Renal pelvis (tissue), 12 donors: ENCODE measurements at places on chromosomes 2 and 18. TPM values are rescaled to one million over a fixed set of nuclear protein-coding genes. Genes with fewer than 3 reads are reported as not detected.

GRCh38 chr2:205571360-205571959 is 110.8 kb upstream of the NRP2 start:
- no peak for DNase-seq

GRCh38 chr2:233416199-233416598 is 61.9 kb downstream of the DGKD start:
- DNase-seq, result no peak

The GPN1 gene
- polyA plus RNA-seq, result 57.3 TPM

The CABLES1 gene
- polyA plus RNA-seq, result 23.2 TPM

GRCh38 chr2:202643012-202643858 is 8.5 kb downstream of the FAM117B start:
- DNase-seq, result peak; percentile 19

The ALPP gene
- polyA plus RNA-seq, result not detected

The PLCD4 gene
- 8.2 TPM for polyA plus RNA-seq

DNA sequence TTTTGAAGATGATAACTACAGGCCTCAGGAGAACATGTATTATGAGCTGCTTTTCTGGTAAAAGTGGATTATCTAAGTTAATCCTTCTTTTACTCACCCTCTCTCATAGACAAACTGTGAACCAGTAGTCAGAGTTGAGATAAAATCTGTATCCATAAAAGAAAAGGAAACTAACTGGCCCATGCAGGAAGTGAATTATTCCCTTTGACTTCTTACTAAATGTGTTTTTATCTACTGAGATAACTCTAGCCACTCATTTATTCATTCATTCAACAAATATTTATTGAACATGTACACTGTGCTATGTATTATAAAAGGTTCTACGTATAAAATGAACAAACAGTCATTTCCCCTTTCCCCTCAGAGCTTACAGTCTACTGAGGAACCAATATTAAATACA is 10.0 kb downstream of the WDR35 start:
- DNase-seq, result no peak

GRCh38 chr2:168934826-168935225 is 33.7 kb downstream of the G6PC2 start:
- DNase-seq, result no peak

GRCh38 chr2:222134654-222135053 is 164.1 kb downstream of the PAX3 start:
- DNase-seq, result no peak

The LTBP1 gene
- polyA plus RNA-seq, result 74.6 TPM

DNA sequence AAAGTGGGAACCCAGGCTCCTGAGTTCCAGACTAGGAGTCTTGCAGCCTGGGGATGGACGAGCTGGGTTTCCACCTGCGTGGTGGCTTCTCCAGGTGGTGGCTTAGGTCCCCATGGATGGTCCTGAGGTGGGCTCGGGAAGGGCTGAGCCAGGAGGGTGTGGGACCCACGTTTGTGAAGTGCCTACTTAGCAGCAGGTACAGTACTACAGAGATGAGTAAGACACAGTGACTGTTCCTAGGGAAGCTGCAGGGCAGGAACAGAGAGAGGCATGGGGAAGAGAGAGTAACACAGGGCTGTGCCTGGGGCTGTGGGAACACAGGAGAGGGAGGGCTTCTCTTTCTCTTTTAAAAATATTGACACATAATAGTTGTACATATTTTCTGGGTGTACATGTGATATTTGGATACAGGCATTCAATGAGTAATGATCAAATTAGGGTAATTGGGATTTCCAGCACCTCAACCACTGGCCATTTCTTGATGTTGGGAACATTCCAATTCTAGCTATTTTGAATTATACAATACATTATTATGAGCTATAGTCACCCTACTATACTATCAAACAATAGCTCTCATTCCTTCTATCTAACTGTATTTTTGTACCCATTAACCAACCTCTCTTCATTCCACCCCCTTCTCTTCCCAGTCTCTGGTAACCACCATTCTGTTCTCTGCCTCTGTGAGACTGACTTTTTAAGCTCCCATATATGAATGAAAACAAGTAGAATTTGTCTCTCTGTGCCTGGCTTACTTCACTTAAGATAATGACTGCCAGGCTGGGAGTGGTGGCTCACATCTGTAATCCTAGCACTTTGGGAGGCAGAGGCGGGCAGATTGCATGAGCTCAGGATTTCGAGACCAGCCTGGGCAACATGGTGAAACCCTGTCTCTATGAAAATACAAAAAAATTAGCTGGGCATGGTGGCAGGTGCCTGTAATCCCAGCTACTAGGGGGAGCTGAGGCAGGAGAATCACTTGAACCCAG is 15.0 kb downstream of the TOGARAM2 start:
- no peak for DNase-seq

The SPATA3 gene
- not detected for polyA plus RNA-seq

The RUFY4 gene
- 0.08 TPM for polyA plus RNA-seq

- DNase-seq, result peak; percentile 28
Observed at GRCh38 chr18:54671291-54671881, 80.3 kb downstream of the DYNAP start.

DNA sequence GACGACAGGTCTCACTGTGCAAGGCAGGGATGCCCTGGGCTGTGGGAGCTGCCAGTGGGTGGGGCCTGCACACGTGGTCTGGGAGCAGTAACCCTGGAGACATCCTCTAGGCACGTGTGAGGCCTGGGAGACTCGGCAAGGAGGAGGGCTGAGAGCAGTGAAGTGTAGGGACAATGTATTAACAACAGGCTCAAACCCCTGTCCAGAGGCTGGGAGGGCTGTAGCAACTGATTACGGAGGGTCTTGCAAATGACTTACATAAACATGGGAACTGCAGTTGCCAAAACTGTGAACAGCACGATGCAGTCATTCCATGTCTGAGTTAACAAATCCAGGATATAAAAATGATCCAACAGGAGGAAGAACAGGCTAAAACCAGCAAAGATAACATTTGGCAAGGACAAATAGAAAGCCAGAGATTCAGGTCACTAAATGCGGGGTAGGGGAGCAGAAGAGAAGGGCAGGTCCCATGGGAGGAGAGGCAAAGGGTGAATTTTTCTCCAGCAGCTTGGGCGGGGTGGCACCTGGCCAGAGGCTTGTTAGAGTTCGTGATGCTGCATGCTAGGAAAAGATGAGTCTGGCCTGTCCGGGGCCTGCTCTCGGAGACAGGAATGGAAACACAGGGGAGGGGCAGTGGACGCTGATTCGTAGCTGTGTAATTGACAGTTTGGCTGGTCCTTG is 44.9 kb downstream of the CYP27C1 start:
- no peak for DNase-seq

- no peak for DNase-seq
Observed at GRCh38 chr2:179856205-179856604, 5.2 kb downstream of the ZNF385B start.

The TMEM163 gene
- 2.0 TPM for polyA plus RNA-seq

- no peak for DNase-seq
Observed at GRCh38 chr2:235727174-235727573, 233.3 kb downstream of the AGAP1 start.

DNA sequence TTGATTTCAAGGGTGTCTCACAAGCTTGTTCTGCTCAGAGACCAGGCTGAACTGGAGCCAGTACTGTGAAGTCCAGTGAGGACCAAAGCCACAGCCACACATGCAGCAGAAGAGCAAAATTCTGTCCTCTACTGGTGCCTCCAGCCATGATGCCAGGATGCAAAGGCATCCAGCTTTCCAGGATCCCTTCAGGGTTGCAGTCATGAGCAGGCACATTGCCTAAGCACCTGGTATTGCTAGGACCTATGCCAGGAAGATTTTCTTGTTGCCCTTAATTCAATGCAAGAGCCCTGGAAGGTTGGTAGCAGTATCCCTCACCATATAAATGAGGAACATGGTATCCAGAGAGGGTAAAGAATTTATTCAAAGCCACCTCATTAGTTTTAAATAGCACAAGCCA is 78.9 kb upstream of the CYRIA start:
- DNase-seq, result no peak

DNA sequence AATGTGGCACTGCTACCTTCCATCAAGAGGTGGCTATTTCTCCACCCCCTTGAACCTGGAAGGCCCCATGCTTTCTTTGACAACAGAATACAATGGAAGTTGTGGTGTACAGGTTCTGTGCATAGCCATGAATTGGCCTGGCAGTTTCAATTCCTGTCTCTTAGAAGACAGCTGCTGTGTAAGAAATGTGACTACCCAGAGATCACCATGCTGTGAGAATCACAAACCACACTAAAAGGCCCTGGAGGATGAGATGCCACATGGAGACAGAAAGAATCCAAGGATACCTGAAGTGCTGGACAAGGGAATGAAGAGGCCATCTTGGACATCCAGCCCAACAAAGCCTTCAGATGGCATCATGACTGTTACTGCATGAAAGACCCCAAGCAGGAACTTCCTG is 47.7 kb upstream of the EHBP1 start:
- DNase-seq, result no peak

DNA sequence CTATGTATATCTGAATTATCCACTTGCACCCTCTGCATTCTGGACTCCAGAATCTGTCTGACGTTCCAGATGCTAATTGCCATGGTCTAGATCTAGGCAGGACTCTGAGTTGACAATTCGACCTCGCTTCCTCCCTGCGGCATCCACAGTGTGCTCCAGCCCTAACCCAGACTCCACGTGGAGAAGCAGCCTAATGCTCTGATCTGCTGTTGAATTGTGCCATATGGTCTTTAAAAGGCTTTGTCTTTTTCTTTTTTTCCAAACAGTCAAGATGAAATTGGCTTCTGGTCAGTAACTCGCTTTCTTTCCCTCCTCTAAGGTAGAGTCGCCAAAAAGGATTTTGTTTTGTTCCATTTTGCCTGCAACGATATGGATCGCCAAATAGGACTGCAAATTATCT is 752.6 kb upstream of the ID2 start:
- no peak for DNase-seq

The POMC gene
- 8.3 TPM for polyA plus RNA-seq

DNA sequence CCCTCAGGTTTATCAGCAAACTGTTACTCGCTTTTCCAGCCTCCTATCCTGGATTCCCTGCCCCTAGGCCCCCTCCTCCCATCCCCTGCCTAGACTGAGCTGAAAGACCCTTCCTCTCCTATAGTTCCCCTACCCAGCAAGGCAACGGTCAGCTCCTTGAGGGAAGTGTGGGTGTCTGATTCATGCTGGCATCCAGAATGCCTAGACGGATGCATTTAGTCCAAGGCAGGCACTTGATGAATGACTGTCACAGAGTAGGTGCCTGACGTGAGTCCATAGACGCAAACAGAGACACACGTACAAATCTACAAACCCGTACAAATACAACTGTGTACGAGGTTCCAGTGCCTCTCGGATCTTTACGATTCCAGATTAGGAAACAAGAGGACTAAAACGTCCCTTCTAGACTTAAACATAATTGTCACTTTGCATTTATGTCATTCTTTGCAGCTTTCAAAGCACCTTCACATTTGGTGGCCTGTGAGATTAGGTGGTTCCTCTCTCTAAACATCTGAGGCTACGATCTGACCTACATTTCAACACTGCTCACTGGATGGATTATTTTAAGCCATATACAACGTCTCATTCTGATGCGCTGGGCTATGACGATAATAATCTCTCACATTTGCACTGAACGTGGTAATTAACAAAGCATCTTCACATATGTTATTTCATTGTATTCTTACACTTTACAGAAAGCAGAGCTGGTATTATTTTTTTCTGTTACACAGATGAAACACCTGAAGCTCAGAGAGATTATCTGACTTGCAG is 36.7 kb downstream of the DNMT3A start:
- DNase-seq, result no peak

DNA sequence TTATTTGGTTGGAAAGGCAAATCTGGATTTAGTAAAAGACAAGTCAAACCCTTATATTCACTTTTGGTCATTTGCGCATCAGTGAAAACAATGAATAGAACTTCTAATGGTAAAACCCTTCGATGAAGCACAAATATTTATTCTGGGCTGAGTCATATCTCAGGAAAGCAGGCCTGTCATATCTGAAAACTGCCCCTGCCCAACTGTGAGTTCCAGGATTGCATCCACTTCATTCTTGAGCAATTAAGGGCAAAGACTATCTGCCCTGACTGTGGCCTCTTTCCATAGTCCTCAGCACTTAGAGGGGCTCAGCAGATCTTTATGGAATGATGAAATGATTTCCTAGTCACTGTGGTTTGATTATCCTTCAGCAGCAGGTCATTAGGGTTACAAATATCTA is 795.2 kb upstream of the ID2 start:
- DNase-seq, result no peak

DNA sequence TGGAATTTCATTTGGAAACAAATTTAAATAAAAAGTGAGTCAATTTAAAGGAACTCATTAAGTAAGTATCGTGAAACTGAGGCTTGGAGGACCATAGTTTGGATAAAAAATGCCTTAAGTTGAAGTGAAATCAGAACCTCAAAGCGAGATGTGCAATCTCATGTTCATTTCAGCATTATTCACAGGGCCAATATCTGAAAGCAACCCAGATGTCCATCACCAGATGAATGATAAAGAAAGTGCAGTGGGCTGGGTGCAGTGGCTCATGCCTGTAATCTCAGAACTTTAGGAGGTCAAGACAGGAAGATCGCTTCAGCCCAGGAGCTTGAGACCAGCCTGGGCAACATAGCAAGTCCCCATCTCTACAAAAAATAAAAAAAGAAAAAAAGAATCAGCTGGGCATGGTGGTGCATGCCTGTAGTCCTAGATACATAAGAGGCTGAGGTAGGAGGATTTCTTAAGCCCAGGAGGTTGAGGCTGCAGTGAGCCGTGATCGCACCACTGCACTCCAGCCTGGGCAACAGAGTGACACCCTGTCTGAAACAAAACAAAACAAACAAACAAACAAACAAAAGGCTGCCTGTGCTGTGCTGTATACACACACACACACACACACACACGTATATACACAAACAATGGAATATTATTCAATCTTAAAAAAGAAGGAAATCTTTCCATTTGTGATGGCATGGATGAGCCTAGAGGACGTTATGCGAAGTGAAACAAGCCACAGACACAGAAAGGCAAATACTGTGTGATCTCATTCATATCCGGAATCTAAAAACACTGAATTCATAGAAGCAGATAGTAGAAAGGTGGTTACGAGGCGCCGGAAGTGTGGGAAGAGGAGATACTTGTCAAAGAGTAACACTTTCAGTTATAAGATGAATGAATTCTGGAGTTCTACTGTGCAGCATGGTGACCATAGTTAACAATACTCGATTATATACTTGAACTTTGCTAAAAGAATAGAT is 14.5 kb downstream of the SH3RF3 start:
- no peak for DNase-seq

DNA sequence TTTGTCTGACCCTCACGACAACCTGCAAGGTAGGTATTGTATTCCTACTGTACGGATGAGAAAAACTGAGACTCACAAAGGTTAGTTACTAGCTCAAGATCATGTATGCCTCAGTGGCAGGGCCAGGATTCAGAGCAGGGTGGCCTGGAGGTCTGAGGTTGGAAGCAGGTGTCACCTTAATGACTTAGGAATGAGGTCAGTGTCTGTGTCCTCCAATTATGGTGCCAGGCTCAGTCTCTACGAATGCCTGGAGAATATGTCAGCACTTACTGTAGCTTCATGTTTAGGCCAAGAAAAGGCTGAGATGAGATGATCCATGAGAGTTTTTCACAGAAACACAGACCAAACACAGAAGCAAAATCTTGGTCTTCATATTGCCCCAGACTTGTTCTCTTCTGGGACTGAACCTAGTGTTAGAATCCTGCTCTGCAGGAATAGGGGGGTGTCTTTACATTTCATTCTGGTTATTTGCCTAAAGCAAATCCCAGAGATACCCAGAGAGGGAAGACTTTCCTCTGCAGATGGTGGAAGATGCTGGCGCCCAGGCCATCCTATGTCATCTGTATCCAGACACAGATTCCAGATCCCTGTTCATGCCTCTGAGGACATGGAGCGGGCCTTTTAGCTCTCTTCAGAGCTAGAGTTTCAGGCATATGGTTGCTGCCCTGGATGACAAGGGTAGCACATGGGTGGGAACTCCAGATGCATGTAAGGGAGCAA is 16.3 kb upstream of the RAB10 start:
- DNase-seq, result no peak

- DNase-seq, result no peak
Observed at GRCh38 chr18:45316127-45316526, 299.1 kb upstream of the SLC14A2 start.

The DTNA gene
- polyA plus RNA-seq, result 19.2 TPM
